ENCODE measurements at places on chromosomes 6 and 20.

- DNase-seq: no peak
Measured at GRCh38 chr20:52152416-52152815, 39.2 kb downstream of the ZFP64 start.

DNA sequence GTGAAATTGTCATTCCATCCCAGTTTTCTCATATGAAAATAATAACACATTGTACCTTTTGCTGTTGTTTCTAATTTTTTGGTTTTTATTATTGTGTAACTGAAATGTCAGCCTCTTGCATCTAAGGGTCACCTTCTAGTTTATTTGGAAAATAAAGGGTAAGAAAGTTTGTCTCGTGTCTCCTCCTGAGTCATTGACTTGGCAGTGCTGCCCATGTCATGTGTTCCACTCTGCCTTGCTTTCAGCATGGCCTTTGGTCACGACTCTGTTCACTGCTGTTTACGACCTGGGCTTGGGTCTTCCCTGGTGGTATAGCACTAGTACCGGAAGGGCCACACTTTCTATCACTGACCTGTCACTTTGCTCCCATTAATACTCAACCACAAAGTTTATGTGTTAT lies 171.4 kb upstream of the RSPO3 start:
- DNase-seq: no peak

- no peak for DNase-seq
Measured at GRCh38 chr6:124123617-124124209, 320.0 kb downstream of the NKAIN2 start.

- DNase-seq: no peak
Measured at GRCh38 chr6:164075981-164076615, 661.6 kb downstream of the QKI start.

GRCh38 chr20:23092384-23092756 lies 6.2 kb upstream of the CD93 start:
- no peak for DNase-seq

- no peak for DNase-seq
Measured at GRCh38 chr20:64035933-64036345, at the start of gene C20orf204. TSS of gene C20orf204 (plus strand) at chr20:64036182. CDS start at chr20:64036324, 142 bp downstream.

DNA sequence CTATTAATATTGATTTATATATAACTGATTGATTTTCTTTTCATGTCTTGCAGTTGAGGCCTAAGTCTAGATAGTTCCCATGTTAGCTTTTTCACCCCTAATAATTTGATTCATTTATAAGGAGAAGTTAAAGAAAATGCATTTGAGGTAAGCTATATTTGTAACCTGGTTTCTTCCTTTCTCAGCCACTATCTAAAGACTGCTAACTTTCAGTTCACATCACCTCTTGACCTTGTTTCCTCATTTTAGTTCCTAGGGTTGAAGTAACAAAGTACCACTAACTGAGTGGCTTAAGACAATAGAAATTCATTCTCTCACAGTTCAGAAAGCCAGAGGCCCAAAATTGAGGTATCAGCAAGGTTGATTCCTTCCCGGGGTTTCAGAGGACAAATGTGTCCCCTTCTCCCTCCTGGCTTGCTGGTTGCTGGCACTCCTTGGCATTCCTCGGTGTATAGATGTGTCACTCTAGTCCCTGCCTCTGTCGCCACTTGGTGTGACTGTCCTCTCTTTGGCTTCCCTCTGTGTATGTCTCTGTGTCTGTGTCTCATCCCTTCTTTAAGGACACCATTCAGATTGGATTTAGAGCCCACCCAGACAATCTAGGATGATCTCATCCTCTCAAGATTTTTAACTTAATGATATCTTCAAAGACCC lies 55.9 kb upstream of the C20orf144 start:
- DNase-seq: no peak

DNA sequence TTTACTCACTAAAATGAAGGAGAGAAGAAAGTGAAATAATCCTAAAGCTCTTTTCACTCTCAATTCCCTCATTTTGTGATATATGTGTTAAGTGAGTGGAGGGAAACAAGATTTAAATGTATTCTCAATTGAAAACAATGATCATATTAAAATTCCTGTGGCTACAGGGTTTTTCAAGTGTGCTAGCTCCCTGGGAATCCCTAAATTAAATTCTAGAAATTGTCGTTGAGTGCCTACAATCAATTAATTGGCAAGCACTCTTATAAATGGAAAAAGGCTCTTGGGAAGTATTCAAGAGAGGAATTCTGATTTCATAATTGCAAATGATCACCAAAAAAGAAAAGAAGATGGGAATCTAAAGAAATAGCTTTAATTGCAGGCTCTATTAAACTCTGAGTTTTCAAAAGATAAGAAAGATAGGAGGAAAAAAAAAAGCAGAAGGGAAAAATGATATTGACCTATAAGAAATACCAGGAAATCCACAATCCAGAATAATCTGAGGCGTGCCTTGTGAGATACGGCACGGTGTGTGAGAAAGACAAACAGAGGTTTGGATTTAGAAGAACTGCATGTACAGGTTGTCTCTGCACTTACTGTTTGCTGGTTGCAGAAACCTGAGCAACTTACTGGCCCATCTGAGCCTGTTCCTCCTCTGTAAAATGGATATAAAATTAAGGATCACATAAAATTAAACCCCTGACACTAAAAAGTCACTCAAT lies 18.3 kb upstream of the MBOAT1 start:
- no peak for DNase-seq
